ENCODE measurements at places on chromosomes 3 and 15. TPM values are rescaled to one million over a fixed set of nuclear protein-coding genes. Genes with fewer than 3 reads are reported as not detected.
A peak's percentile ranks its signal among the peaks of the same experiment; 100 is the strongest.

Gene MYRIP
- 19.7 TPM for total RNA-seq

Gene LRRC31
- 67.6 TPM for total RNA-seq

GRCh38 chr3:116302087-116302747 is 143.1 kb downstream of the LSAMP start:
- no peak for DNase-seq

DNA sequence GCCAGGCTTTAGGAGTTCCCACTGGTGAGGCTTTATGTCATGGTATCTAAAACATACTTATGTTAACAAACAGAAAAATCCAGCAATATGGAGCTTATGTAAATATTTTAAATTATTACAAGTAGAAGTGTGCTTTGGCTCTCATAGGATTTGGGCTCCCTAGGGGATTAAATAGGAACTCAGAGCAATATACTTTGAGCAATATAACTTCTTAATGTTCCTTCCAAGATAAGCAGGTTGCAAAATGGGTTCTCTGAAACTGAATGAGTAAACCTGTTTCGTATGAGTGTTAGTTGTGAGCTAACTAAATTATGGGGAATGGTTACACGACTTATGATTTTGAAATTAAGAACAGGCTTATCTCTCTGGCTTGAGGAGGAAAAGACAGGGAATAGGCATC is 366.1 kb upstream of the ZNF385D start:
- no peak for DNase-seq

Gene WDR72
- not detected for total RNA-seq

DNA sequence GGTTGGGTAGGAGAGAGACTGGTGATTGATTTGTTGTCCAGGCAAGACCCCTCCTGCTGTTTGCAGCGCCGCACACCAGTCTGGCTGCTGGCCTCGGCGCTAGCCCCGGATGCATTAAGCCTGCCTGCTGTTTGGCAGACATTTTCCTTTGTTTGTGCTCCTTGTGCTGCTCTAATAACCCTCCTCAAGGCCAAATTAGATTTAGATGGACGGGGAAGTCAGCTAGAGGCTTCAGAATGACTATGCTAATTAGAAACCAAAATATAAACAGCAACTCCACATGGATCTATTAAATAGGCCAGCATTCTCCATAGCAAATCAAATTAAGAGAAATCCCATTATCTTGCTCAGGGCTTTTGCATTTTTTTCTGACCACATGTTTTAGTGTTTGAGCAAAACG is 445.2 kb downstream of the SQOR start:
- no peak for DNase-seq

- no peak for DNase-seq
Measured at GRCh38 chr3:99430348-99431134, 207.9 kb upstream of the COL8A1 start.

- no peak for DNase-seq
Measured at GRCh38 chr3:48397767-48398681, 26.0 kb downstream of the FBXW12 start.

Gene SAMMSON
- total RNA-seq, result not detected

Gene IL20RB
- 1.8 TPM for total RNA-seq

Gene PPM1L
- 29.4 TPM for total RNA-seq

GRCh38 chr3:129345971-129346370 is 67.3 kb downstream of the HMCES start:
- DNase-seq, result no peak

Gene PLCH1
- 33.4 TPM for total RNA-seq

GRCh38 chr15:74937272-74937589 is 642 bp downstream of the COX5A start:
- no peak for DNase-seq

GRCh38 chr3:194382196-194382891 is 12.8 kb upstream of the LRRC15 start:
- DNase-seq, result no peak

Gene TUSC7
- total RNA-seq, result not detected

- no peak for DNase-seq
Measured at GRCh38 chr3:120684896-120685295, 2.9 kb upstream of the HGD start.

Gene ECE2
- not detected for total RNA-seq

- no peak for DNase-seq
Measured at GRCh38 chr15:57382969-57383368, 6.7 kb downstream of the CGNL1 start.

Gene PROS1
- total RNA-seq, result 25.5 TPM

DNA sequence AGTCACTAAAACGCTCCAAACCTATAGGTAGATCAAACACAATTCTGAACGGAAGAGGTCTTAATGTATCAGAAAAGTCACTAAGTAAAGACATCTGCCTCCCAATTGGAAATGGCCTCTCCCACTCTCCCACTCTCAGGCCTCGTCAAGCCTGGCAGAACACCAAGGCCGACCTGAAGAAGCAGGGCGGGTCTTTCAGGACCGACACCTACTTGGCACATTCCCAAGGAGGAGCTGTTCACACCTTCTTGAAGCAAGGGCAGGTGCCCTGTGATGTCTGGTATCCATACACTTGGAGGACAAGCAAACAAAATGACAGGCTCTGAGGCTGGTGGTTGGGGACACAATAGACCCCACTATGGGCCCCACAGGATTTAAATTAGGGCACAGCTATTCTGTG is 30.0 kb downstream of the XXYLT1 start:
- DNase-seq, result no peak

- DNase-seq, result no peak
Measured at GRCh38 chr15:83889995-83890394, 236.1 kb downstream of the ADAMTSL3 start.

GRCh38 chr15:66294157-66294931 is 976 bp downstream of the DIS3L start:
- peak; percentile 42 for DNase-seq

- DNase-seq, result no peak
Measured at GRCh38 chr3:171407759-171408158, 52.4 kb downstream of the TNIK start.

DNA sequence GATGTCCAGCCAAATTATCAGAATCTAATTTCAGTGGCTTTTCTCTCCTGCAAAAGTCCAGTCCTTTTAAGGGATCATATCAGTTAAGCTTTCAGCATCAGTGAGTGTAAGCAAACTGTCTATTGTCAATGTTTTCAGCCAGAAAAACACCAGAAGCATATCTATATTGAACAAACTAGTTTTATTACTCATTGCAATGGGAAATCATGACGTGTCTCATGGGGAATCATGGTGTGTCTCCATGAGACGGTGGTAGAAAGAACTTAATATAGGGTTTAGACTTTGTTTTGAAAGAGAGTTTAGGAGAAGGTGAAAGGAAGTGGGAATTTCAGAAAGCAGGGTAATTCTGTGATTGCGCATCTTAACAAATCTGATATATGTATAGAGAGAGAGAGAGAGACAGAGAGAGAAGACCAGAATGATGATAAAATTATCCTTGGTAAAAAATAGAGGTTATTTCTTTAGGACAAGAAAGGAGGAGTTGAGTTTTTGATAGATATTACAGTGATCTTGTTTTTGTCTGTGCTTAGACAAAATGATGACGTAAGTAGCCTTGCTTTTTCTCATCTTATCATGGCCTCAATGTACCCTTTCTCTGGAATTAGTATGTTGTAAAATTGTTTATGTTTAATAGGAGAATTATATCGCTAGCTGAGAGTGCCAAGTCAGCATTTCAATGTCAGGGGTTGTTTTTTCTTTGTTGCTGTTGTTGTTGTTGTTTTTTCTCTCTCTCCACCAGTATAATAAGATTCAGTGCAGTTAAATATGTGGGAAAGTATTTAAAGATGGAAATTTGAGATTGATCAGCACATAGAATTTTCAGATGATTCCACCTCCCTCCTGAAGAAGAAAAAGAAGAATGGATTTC is 129.9 kb upstream of the OSTN start:
- no peak for DNase-seq

DNA sequence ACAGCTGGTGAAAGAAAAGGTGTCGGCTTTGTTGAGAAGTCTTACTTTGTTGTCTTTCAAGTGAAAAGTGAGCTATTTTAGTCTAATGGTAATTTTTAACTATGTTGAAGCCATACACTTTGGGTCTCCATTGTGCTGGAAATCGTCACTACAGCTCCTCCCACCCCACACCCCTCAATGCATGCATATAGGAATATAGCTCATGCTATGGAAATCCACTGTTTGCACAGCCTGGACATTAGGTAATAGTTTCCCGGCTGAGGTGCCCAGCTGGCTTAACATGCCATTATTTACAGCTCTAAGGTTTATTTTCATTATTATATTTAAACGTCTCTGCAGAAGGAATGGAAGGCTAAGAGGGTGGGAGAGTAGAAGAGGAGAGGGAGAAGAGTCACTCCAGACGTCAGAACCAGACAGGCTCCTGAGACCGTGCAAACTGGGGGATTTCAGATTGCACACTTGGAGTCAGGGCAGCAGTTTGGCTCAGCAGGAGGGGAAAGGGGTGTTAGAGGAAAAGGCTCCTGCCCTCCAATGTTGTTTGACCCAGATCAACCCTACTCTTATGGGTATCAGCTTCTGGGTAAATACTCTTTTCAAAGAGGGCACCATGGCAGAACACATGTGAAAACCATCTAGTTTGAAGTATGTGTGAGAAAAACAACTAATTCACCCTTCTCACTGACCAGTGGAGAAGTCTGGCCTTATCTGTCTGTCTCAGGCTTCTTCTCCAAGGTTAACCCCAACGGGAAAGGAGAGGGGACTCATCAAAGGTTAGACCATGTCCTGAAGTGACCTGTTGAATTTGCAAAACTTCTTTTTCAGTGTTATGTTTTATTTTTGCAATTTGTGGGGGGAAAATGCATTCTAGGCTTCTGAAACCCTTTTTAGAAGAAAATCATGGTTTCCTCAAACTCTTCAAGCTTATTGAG is 218.7 kb upstream of the CTDSPL start:
- no peak for DNase-seq

GRCh38 chr3:24521420-24522145 is 26.9 kb upstream of the THRB start:
- DNase-seq, result peak; percentile 62

Gene TTLL13
- total RNA-seq, result not detected

GRCh38 chr15:31214864-31215489 is 111.7 kb upstream of the KLF13 start:
- DNase-seq, result peak; percentile 49

DNA sequence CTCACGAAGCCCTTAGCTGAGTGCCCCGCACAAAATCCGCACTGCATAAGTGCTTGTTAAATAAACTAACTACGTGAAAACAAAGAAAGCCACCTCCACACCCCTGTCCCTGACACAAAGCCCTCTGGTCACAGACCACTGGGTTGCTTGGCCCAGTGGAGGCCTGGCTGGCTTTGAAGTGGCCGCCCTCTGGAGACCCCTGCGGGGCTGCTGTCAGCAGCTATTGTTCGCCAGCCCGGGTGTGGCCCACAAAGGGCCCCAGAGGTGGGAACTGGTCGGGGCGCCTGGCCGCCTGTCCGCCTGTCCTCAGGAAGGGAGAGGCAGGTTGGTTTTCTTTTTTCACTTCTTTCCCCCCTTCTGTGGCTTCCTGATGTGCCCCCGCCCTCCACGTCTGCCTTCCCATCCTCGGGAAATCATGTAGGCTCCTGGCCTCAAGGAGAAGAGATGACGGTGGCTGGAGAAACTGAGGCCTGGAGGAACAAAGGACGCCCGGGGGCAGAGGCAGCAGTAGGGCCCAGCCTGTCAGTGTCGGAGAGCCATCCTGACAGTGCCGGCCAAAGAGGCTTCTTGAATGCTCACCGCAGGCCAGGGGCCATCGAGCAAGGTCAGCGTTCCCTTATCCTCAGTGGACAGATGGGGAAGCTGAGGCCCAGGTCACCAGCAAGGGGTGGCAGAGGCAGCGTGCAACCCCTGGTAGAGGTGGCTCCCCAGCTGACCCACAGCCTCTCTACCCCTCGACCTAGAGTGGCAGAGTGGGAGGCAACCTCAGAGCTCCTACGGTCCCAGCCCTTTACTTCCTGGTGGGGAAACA is 61.1 kb downstream of the SLC6A6 start:
- DNase-seq, result no peak

Gene SAMD7
- total RNA-seq, result not detected

Gene PCLAF
- 21.5 TPM for total RNA-seq

GRCh38 chr3:168249550-168250414 is 154.1 kb upstream of the GOLIM4 start:
- peak; percentile 64 for DNase-seq

Gene ITIH1
- not detected for total RNA-seq

- DNase-seq, result no peak
Measured at GRCh38 chr3:3177861-3178497, 1.5 kb downstream of the CRBN start.

DNA sequence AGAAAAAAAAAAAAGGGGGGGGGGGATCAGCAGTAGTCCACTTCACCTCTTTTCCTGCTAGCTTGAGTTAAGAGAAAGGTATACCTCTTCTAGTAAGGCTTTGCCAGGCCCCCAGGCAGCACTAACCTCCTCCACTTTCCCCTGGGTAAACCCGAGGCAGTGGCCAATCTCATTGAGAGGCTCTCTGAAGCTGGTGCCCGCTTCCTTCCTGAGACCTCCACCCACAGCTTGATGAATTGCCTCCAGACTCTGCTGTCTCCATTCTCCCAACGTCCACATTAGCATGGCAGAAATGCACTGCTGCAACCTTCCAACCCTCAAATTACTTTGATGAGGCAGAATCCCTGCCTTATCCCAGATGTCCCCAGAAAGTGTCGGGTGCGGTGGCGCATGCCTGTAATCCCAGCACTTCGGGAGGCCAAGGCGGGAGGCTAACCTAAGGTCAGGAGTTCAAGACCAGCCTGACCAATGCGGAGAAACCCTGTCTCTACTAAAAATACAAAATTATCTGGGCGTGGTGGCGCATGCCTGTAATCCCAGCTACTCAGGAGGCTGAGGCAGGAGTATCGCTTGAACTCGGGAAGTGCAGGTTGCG is 15.3 kb downstream of the RLBP1 start:
- DNase-seq, result no peak

DNA sequence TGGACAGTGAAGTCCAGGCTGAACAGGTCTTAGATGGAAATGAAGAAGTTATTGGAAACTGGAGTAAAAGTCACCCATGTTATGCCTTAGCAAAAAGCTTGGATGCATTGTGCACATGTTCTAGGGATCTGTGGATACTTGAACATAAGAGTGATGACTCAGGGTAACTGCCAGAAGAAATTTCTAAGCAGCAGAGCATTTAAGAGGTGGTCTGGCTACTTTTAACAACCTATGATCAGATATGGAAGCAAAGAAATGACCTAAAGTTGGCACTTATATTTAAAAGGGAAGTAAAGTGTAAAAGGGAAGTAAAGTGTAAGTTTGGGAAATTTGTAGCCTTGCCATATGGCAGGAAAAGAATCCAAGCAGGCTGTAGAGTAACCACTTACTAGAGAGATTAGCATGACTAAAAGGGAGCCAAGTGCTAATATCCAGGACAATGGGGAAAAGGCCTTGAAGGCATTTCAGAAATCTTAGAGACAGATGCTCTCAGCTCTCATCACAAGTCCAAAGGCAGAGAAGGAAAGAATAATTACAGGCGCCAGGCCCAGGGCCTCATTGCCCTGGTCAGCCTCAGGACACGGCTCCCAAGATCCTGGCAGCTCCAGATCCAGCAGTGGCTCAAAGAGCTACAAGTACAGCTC is 73.9 kb upstream of the KCNH8 start:
- DNase-seq, result no peak
